H54 (cell line): ENCODE measurements at places on chromosomes 5 and 9.
A peak's percentile ranks its signal among the peaks of the same experiment; 100 is the strongest.

DNA sequence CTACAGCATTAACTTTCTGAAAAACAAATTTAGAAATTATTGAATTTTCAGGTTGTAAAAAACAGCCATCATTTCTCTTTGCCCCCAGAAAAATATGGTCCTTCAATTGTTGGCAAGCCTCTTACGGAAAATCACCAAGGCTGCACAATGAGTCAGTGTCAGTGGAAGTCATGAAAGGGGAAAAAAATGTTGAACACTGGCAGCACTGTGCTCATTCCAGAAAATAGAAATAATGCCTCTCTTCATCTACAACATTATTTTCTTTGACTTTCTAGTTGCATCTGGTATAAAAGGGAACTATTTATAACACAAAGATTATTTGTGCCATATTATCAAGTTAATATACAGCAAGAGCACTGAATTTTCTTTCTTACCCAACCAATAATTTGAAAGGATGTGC lies 26.7 kb upstream of the STK32A start:
- DNase-seq: no peak

GRCh38 chr9:120431268-120431667 lies 148.7 kb downstream of the CDK5RAP2 start:
- no peak for DNase-seq

GRCh38 chr5:115844321-115844817 lies 2.6 kb downstream of the AP3S1 start:
- DNase-seq: no peak

GRCh38 chr9:4792054-4792571 lies 631 bp upstream of the RCL1 start:
- DNase-seq: no peak

- DNase-seq: no peak
Measured at GRCh38 chr9:73470766-73471165, 319.1 kb downstream of the ANXA1 start.

- no peak for DNase-seq
Measured at GRCh38 chr9:2229109-2229721, 214.1 kb downstream of the SMARCA2 start.

DNA sequence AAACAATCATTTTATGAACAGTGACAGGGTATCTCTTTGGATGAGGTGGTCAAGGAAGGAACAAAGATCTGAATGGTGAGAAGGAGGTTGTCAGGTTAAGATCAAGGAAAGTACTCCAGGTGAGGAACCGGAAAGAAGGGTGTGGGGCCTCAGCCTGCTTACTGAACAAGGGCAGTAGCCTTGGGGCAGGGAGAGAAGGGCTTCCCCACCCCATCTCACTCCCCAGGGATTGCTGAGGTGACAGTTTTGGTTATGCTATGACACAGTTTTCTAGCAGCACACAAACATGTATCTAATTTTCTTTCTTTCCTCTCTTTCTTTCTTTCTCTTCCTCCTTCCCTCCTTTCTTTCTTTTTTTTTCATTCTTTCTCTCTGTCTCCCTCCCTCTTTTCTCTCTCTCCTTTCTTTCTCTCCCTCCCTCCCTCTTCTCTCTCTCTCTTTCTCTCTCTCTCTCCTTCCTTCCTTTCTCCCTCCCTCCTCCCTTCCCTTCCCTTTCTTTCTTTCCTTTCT lies 4.1 kb upstream of the HDHD3 start:
- DNase-seq: no peak

DNA sequence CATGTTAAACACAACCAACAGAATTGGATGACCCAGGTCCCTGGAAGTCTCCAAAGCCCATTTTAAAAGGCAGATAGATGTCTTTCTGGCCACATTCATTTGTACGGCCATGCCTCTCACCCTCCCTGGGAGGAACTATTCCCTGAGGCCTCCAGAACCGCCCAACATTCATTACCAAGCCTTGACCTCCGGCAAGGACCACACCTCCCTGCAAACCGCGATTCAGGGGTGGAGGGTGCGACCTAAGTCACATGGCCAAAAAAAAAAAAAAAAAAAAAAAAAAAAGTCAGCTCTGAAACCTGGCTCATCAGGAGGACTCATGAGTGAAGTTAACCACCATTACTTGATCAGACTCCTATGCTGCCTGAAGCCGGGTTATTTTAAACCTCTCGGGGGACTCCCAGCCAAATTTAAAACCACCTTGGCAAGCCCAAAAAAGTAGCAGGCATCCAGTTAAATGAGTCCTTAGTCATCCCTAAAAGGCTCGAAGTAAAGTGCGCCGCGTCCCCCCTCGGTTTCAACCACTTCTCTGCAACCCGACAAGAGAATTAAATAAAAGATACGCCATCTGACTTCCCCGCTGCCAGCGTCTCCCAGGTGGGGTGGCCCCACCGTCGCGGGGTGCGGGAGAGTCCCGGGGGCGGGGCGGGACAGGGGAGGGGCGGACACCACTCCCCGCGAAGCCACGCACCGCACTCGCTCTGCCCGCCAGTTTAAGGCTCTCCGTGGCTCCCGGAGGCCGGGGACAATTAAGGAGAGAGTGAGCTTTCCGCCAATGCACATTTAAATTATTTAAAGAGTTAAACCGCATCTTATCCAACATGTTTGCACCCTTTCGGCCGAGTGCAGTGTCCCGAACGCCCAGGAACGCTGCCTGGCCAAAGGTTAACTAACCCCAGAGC lies 2.3 kb downstream of the KLF9 start:
- DNase-seq: peak; percentile 96

- DNase-seq: no peak
Measured at GRCh38 chr9:70569070-70569772, 154.8 kb upstream of the KLF9 start.

DNA sequence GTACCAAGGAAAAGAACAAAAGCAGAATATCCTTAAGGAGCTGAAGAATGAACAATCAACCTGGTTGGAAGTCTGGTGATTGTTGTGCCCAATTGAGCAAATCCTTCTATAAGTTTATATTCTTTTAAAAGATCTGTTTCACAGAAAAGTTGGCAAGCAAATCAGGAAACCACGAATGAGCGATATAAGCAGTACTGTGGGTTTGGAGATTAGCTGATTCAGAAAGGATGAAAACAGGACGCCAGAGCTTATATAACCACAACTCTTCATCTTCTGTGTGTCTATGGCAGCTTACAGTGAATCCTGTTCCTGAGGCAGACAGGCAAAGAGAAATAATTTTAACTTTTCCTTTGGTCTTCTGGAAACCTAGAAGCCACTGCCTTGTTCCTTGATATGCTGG lies 61.7 kb downstream of the SLC38A9 start:
- DNase-seq: no peak

DNA sequence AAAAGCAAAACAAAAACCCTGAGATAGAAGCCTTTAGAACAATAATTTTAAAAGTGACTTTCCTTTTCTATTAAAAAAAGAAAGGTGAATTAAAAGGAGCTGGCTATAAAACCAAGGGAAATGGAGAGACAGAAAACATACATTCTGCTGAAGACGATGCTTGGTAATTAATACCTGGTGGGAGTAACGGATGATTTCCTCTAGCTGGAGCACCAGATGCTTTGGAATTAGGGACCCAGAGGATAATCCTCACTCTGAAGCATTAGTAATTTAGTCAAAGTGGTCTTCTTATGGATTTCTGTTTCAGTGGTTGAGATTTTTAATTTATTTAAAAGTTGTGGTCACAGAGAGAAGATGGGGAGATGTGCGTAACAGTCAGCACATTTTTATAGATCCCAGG lies 982.5 kb downstream of the TLE4 start:
- no peak for DNase-seq

DNA sequence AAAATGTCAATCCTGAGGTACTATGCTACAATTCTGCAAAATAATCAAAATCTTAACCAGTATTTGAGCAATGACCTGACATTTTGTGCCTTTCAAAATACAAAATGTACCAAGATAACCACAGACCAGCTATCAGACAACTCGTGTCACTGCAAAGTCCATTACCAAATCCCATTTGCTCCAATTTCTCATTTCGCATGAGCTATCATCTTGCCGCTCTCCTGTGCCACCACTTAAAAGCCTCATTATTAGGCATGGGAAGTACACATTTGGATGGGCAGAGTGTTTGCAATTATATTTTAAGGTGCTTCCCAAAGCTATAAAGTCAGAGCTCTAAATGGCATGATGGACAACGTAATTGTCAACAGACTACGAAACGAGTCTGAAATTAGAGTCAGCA lies 205.2 kb downstream of the AGTPBP1 start:
- DNase-seq: no peak

GRCh38 chr5:98938464-98938863 lies 9.7 kb upstream of the CHD1 start:
- no peak for DNase-seq

DNA sequence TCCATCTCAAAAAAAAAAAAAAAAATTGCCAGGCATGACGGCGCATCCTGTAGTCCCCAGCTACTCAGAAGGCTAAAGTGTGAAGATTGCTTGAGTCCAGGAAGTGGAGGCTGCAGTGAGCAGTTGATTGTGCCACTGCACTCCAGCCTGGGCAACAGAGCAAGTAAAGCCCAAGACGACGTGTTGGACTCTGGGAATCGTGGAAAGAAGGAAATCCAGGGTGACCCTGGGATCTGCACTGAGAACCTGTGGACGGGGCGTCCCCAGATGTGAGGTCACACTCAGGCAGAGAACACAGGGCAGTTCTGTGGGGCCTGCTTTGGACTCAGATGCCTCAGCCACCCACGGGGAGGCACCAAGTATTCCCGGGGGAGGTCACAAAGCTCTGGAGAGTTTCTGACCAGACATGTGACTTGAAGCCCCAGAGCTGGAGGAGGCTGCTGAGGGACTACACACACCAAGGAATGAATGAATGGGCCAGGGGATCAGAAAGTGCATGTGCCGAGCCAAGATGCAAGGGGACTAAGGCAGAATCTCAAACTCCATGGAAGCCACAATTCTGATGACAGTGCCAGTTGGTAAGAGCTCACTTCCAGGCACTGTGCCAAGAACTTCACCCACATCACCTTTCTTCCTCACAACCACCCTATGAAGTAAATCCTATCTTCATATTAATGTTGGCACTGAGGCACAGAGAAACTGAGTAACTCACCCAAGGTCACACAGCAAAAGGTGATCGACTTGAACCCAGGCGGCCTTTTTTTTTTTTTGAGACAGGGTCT lies 12.9 kb downstream of the DYNC2I2 start:
- DNase-seq: no peak

- no peak for DNase-seq
Measured at GRCh38 chr5:126269511-126269910, 153.7 kb upstream of the GRAMD2B start.

- no peak for DNase-seq
Measured at GRCh38 chr9:121811140-121811539, 159.7 kb downstream of the DAB2IP start.

DNA sequence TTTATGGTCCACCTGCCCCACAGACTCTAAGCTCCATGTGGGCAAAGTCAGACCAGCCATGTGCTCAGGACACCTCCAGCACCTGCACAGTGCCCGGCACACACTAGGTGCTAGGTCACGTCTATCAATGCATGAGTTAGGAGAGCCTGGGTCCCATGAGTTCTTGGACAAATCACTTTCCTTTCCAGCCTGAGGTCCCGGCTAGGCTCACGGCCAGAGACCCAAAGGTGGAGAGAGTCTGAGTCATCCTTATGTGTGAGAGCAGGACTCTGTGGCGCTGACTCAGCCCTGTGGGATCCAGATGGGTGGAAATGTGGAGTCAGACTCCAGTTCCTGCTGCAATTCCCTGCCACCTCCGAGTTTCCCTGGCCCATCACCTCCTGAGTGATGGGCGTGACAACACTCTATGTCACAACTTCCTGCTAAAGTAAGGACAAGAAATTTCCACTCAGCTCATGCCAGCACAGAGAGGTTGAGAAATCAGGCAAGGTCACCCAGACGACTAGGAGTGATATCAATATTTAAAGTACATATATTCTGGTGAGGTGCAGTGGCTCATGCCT lies 2.5 kb upstream of the ST6GALNAC4 start:
- peak; percentile 99 for DNase-seq

DNA sequence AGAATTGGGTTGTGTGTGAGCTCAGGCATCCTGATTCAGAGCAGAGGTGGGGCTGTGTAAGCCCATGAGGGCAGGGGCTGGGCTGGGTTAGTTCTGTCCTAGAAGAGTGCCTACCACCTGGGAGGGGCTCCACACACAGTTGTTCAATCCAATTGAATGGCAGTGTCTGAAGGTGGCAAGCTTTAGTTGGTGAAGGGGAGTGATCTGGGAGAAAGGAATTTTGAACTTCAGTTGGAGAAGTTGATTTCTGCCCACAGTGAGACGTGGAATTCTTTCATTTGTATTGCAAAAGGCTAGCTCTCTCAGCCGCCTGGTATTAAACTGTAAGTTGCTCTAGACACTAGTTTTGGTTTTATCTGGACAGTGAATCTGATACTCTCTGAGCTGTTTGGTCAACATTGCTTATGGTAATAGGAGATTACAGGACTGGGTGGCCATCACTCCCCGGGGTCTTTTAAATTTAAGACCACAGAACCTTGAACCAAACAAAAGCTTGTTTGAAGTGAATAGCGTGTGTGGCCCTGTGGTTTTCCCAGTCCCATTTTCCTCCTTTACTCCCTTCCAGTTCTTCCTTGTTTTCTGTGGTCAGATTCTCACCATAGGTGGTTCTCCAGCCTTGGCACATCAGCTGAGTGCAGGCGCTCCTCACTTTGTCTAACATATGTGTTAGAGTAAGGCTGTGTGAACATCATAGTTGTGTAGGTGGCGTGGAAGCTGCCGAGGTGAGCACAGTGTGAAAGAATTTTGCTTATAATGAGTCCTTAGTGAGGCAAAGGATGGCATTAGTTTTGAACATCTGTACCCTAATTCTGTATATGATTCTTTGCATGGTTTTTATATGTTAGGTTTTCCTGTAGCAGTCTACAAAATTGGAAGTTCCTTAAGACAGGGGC lies 78.0 kb downstream of the ARHGAP26 start:
- no peak for DNase-seq

DNA sequence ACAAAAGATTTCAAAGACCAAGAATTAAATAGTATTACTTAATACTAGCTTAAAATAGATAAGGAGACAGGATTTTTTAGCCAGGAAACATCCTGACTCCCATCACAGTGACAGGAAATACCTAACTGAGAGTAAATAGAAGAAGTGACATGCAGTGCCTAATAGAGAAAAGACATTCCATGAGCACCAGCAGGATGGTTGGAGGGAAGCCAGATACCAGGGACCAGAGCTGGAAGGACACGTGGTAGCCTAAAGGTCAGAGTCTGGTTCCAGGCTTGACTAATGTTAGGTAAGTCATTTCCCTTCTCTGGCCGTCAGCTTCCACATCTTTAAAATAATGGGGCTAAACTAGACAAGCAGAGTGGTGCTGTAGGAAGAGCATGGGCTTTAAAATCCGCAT lies 41.6 kb downstream of the CDK5RAP2 start:
- DNase-seq: no peak

GRCh38 chr5:141762790-141763368 lies 80.8 kb upstream of the ARAP3 start:
- DNase-seq: no peak

- DNase-seq: no peak
Measured at GRCh38 chr5:78795757-78796156, 147.2 kb upstream of the LHFPL2 start.

GRCh38 chr9:2745560-2746380 lies 28.5 kb downstream of the KCNV2 start:
- no peak for DNase-seq

DNA sequence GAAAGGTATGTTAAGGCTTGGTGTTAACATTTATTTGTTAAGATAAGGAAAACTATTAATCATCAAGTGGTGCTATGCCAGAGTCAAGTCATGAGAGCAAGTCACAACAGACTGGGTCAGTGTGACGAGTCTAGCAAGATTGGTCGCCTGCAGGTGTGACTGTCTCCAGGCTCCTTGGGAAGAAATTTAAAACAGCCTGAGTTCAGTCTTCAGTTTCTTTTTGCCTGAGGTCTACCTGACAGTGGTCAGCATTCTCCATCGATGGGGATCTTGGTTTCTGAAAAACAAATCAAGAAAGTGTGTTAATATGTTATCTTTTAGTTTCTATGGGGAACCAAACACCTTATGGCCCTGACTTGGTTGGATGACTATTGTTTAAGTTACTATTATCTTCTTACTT lies 56.3 kb downstream of the CETN3 start:
- DNase-seq: no peak
